ENCODE measurements at places on chromosomes 2 and 18.

- no peak for DNase-seq
These were observed 48.0 kb upstream of the CTLA4 start for GRCh38 chr2:203819434-203820133.

DNA sequence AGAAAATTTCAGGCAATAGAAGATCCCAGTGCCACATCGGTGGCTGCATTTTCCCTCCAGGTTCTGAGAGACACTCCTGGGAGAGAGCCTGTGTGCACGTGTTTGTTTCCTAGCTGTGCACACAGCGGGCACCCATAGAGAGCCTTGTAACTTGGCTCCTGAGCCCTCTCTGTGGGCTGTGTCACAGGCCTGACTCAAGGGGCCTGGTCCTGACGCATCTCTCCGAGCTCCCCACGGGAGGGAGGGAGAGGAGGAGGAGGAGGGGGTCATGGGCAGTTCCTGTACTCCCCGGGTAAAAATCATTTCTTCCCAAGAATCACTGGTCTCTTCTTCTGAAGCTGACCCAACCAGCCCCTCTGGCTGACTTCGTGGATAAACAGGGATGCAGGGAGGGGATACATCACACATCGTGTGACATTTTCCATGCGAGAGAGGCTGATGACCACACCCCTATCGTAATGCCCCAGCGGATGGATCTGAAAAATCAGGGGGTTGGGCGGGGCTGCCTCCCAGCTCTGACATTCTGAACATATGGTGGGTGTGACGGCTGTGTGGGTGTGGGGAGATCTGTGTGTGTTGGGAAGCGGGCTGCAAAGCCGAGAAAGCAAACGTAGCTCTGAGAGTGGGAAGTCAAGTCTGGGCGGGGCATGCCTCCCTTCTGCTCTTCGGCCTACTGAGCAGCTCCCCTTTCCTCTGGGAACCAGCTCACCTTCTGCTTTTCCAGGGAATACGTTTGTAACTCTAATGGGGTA lies 308.3 kb upstream of the HS6ST1 start:
- DNase-seq = no peak

DNA sequence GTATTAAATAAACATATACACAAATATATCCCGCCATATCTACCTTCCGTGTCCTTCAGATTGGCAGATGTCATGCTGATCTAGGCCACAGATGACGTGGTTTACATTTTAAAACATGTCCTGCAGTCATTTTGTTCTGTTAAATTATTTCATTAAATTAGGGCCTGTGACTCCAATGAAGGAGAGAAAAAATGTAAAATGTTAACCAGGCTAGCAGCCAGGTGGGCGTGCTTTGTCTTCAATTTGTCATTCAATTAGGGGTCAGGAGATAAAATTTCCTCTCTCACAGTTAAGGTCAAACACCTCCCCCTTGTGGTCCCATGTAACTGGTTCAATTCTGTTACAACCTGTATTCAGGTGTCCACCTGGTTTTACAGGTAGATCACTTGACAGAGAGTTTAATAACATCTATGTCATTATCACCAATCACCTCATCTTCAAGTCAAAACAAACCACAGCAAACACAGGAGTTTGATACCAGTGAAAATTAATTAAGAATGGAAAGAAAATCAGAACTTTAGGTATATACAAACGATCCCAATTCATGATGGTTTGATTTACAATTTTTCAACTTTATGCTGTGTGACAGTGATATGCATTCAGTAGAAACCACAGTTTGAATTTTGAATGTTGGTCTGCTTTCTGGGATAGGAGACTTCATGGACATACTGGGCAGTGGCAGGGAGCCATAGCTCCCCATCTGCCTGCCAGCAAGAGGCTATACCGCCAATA lies 339.4 kb downstream of the CMPK2 start:
- no peak for DNase-seq

- no peak for DNase-seq
These were observed 60.8 kb downstream of the ST6GAL2 start for GRCh38 chr2:106825161-106825560.

DNA sequence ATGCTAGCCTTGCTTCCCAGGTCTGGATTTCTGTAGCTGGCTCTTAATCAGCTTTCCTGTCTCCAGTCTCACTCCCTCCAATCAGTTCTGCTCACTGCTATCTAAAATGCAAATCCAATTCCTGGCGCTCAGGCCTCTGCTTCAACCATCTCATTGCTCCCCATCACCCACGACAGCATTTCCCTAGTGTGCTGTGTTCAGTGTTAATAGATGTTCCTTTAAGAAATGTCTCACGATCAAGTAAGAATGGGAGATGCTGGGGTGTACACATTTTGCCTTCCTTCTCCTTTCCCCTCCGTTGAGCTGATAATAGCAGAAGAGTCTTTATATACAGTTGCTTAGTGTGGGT lies 1.6 kb upstream of the PUM2 start:
- no peak for DNase-seq

- DNase-seq = no peak
These were observed 154.5 kb upstream of the RASGRP3 start for GRCh38 chr2:33321876-33322483.
